ENCODE measurements at places on chromosomes 13 and 19.

GRCh38 chr19:4622695-4623421 is 16.5 kb upstream of the TNFAIP8L1 start:
- DNase-seq, result no peak

- DNase-seq, result no peak
Measured at GRCh38 chr13:49956131-49956530, 20.0 kb upstream of the SPRYD7 start.

DNA sequence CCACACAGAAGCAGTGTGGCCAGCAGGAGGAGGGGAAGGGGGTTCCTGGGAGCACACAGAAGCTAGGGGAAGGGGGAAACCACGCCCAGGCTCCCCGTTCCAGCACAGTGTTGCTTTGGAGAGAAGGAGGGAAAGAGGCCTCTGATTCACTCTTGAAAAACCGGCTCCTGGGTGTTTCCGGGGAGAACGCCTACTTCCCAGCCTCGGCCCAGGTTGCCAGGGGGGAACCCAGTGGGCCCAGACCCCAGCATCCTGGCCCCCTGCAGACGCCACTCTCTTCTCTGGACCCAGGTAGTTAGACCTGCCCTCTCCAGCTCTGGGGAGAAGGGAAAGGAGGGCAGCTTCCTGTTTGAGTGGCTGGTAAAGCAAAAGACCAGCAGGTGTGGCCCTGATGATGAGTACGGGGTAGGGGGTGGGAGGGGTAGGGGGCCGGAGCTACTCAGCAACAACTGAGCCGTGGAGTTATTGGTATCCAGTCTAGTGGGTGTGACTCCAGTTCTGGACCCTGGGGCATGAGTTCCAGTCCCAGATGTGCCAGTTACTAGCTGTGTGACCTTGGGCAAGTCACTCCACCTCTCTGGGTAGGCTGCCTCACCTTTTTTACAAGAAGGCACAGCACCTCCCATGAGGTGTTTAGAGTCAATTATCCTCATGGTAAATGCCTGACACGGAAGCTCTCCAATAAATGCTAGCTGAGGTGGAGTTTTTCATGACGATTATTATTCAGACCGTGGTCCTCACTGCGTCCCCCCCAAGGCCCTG is 836 bp downstream of the GIPC1 start:
- DNase-seq, result no peak

DNA sequence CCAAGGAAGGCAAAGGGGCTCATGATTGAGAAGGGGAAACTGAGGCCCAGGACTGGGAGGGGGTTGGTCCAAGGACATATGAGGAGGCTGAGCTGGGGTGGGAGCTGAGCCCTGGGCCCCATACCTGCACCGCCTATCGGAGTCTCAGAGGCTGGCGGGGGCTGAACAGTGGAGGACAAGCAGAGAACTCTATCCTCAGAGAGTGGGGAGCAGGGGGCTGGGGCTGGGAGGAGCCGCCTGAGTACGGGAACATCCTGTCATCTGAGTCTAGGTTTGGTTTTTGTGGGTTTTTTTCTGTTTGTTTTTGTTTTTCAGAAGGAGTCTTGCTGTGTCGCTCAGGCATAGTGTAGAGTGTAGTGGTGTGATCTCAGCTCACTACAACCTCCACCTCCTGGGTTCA is 6.2 kb downstream of the ARRDC2 start:
- no peak for DNase-seq

DNA sequence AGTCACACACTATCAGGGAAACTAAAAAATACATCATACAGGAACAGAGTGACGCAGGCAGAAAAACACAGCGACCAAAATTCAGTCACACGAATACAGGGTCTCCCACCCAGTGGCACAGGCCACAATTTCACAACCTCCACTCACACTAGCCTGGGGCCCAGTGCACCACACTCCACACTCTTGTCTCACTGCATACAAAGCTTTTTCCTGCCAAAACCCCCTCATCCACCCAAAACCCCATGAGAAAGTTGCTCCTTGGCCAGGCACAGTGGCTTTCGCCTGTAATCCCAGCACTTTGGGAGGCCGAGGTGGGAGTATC is 1.2 kb downstream of the S1PR5 start:
- no peak for DNase-seq

DNA sequence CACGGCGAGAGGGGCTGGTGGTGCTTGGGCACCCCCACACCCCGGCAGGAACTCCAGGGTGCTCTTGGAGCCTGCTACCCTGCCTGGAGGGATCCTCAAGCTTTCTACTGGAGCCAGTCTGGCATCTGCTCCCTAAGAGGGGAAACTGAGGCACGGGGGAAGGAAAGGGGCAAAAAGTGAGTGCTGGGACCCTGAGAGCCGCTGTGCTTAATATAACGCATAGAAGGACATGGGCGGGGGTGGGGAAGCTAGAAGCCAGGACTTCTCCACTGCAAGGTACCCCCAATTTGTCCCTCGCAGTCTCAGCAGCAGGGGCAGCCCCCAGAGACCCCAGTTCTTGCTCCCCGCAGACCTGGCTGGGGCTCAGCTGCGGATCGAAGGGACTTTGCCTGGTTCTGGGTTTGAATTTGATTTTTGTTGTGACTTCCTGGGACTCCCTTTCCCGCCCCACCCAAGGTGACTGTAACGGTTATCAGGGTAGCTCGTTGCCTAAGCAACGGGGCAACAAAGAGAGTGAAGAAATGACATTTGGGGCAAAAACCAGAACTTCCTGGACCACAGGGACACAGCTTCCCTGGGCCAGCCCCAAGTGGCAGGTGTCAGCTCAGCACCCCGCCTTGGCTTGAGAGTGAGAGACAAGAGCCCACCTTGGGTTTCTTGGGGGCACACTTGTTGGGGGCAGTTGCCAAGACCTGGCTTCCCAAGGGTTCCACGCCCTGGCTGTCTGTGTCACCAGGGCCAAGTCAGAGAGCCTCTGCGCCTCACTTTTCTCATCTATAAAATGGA is 638 bp downstream of the ADGRE5 start:
- peak; percentile 89 for DNase-seq

GRCh38 chr19:58466089-58466759 is 656 bp upstream of the ZNF324 start:
- peak; percentile 22 for DNase-seq

- no peak for DNase-seq
Measured at GRCh38 chr19:51632126-51632525, 1.9 kb upstream of the SIGLEC5 start.

DNA sequence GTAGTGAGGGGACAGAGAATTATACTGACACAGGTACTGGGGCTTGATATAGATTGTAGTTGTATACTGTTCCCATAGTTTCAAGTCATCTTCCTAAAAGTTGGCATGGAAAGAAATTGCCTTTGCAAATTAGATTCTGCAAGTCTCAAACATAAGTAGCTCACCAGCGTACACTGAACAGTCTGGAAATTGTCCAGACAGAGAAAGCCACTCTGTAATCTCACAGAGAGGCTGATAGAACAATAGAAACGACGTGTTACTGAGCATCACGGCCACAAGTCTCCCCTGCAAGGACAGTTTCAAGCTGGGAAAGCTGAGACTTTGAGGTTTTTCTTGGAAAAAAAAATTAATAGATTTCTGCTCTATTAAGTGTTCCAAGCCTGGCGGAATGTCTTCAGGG is 228.6 kb downstream of the DNAJC15 start:
- DNase-seq, result no peak

GRCh38 chr13:89748716-89749115 is 1598.8 kb upstream of the MIR17HG start:
- DNase-seq, result no peak

- DNase-seq, result peak; percentile 79
Measured at GRCh38 chr19:4067396-4068046, 822 bp upstream of the ZBTB7A start.

GRCh38 chr13:48950501-48950875 is 25.2 kb upstream of the FNDC3A start:
- no peak for DNase-seq

DNA sequence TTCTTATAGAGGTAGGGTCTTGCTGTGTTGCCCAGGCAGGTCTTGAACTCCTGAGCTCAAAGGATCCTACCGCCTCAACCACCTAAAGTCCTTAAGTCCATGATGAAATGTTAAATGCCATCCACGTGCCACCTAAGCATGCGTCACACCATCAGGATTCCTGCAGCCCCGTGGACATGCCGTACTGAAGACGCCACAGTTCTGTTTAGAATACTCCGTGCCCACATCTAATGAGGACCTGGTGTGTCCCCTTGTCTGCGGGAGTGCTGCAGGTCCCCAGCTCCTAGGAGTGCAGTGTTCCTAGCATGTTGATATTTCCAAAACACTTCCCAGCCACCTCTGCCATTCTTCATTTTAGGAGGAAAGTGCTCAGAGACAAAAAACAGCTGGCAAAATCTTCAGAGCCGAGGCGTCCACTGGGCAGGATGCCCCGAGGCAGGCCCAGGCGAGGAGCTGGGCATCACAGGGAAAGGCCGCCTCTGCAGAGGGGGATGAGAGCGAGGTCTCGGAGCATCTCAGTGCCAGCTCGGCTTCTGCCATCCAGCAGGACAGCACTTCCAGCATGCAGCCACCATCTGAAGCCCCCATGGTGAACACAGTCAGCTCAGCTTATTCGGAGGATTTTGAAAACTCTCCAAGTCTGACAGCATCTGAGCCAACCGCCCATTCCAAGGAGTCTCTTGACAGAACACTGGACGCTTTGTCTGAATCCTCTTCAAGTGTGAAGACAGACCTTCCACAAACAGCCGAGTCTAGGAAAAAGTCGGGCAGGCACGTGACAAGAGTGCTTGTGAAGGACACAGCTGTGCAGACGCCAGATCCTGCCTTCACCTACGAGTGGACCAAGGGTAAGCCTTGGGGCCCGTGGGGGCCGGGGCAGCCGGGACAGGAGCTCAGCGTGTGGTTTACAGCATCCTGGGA is 13.2 kb downstream of the C19orf44 start:
- no peak for DNase-seq

- DNase-seq, result no peak
Measured at GRCh38 chr13:57899096-57899495, 267.6 kb downstream of the PCDH17 start.

DNA sequence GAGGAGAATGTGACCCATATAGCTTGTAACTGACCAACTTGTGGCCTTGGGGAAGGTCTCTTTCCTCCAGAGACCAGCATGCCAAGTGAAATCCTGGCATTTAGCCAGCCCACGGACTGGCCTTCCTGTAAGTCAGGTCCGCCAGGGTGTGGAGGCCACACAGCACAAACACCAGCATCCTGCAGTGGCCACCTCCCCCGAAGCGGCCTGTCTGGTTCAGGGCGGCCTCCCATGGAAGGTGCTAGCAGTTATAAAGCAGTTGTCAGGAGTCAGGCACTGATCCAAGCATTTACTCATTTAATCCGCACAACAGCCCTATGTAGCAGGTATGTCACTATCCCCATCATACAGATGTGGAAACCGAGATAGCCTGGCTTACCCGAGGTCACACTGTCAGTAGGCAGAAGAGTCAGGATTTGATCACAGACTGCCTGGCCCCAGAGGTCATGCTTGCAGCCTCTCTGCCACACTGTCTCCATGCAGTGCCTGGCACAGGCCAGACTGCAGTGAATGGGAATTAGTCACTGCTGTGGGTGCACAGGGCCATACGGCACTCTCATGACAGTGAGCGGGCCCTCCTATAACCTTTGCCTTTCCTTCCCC is 36.7 kb downstream of the CAPN12 start:
- DNase-seq, result no peak

DNA sequence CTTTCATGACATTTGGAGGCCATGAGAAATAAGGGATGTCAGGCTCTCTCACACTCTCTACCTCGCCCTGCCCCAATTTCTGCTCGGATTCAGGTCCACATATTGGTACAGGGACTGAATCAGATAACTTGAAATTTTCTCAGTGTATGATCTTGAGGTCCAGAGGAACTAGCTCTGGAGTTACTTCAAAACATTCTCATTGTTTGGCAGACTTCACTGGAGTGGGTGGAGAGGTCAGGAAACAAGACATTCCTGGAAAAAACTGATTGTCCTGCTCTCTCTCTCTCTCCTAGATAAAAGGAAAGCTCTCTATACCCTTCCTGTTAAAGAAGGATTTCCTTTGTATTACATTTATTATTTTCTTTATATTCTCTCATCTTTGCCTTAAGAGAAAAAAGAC is 428.1 kb upstream of the DACH1 start:
- DNase-seq, result no peak

DNA sequence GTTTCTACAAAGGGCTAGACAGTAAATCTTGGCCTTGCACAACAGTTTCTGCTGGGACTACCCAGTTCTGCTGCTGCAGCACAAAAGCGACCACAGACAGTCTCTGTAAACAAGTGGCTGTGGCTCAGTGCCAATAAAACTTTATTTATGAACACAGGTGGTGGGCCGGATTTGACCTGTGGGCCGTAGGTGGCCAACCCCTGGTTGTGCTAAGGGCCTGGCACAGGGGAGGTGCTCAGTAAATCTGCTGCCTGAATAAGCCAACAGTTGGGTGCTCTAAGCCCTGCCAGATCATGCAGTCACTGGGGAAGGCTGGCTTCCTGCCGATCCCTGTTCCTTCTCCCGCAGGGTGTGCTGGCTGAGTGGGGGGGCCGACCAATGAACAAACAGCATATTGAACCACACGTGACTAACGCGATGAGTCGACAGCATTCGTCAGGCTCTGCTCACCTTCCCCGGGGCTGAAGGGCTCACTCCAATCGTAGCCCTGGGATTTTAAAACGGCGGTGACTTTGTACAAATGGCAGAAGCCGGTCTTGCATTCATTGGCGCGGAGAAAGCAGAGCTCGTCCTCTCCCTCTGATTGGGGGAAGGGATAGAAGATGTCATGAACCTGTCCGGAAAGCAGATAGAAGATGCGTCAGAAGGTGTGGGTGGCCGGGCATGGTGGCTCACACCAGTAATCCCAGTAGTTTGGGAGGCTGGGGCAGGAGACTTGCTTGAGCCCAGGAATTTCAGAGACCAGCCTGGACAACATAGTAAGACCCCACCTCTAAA is 24.3 kb upstream of the MYDGF start:
- DNase-seq, result no peak

DNA sequence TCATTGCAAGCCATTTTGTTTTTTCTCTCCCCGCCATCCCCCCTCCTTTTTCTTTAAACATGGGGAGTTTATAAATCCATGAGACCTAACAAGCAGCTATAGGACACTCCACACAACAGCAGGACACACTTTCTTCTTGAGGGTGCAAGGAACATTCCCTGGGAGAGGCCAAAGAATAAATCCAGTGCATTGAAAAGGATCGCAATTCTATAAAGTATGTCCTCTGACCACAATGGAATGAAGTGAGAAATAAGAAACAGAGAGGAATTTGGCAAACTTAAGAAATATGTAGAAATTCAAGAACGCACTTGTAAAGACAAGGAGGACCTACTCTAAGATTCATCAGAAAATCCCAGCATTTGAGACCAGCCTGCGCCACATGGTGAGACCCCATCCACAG is 11.9 kb downstream of the KLF2 start:
- no peak for DNase-seq

DNA sequence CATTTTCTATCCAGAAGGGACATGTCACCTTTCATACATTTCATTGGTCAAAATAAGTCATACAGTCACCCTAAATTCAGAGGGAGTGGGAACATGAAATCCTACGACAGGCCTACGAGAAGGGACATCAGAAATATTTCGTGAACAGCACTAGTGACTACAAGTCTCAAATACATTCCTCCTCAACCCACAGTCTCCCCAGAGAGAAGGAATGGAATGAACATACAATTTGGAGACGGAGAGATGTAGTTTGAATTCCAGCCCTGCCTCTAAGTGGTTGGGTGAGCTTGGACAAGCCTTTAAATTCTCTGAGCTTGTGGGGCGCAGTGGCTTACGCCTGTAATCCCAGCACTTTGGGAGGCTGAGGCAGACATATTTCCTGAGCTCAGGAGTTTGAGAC is 9.9 kb downstream of the SERTM1 start:
- DNase-seq, result no peak

- DNase-seq, result peak; percentile 27
Measured at GRCh38 chr19:47100290-47100689, 13.3 kb downstream of the ZC3H4 start.
